Activated naive CD8-positive, alpha-beta T cell treated with anti-CD3 and anti-CD28 coated beads, Interleukin-2, amount 10 ng/mL, durations not matched to agents 7 days and 5 days (primary cell): ENCODE measurements at places on chromosomes 12 and 14.

- DNase-seq = no peak
Measured at GRCh38 chr12:1083889-1084262, 92.9 kb downstream of the ERC1 start.

- DNase-seq = no peak
Measured at GRCh38 chr14:86501611-86502010, 971.7 kb downstream of the FLRT2 start.

- no peak for DNase-seq
Measured at GRCh38 chr14:95815226-95815690, 61.4 kb upstream of the TUNAR start.

- no peak for DNase-seq
Measured at GRCh38 chr14:52412426-52412825, 98.3 kb downstream of the PTGER2 start.

DNA sequence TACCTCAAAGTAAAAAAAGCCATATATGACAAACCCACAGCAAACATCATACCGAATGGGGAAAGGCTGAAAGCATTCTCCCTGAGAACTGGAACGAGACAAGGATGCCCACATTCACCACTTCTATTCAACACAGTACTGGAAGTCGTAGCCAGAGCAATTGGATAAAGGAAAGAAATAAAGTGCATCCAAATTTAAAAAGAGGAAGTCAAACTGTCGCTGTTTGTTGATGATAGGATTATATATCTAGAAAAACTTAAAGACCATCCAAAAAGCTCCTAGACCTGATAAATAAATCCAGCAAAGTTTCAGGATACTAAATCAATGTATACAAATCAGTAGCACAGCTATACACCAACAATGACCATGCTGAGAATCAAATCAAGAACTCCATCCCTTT lies 5.2 kb downstream of the NDUFA12 start:
- DNase-seq = no peak

DNA sequence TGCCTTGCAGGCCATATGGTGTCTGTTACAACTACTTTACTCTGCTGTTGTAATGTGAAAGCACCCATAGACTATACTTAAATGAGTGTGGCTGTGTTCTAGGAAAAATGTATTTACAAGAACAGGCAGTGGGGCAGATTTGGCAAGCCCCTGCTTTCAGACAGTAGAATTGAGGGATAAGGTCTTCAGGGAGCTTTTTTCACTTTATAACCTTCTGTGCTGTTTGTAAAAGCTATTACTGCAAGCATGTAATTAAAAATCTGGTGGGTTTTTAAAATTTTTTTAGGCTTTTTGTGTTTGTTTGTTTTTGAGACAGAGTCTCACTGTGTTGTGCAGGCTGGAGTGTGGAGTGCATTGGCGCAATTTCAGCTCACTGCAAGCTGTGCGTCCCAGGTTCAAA lies 73.9 kb downstream of the VEZT start:
- no peak for DNase-seq

DNA sequence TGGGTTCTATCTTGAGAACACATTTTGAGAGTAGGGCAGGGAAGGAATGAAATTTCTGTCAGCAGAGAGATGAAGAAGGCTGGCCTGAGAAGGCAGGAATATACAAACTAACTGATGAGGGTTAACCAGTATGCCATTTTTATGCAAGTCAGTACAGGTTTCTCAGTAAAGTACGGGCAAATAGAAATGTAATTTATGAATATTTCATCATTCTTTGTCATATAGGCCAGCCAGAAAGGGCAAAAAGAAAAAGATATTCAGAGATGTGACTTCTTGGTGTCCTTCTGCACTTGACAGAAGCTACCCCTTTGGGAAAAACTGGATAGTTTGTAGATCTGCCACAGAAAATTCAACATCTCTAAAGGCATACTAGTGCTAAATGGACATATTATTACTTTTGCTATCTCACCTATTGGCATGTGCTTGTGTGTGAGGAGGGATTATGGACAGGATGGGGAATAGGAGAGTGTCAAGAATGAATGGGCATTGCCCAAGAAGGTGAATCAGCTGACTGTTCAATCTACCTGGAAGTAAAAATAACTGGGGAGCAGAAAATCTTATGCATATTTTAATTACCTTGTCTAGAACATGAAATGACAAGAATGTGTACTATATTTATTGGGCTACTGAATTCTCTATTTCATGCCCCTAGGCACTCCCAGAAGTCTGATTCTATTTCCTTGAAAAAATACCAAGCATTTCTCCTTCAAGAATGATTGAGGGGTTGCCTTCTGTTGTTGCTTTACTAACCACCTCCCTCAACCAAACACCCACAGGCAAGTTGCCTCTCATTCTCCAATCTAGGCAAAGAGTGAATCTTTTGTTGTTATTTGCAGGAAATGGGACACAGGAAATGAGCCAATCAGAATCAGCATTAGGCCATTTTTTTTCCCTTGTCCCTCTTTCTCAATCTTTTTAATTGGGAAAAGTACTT lies 175.1 kb upstream of the SLC38A2 start:
- no peak for DNase-seq

DNA sequence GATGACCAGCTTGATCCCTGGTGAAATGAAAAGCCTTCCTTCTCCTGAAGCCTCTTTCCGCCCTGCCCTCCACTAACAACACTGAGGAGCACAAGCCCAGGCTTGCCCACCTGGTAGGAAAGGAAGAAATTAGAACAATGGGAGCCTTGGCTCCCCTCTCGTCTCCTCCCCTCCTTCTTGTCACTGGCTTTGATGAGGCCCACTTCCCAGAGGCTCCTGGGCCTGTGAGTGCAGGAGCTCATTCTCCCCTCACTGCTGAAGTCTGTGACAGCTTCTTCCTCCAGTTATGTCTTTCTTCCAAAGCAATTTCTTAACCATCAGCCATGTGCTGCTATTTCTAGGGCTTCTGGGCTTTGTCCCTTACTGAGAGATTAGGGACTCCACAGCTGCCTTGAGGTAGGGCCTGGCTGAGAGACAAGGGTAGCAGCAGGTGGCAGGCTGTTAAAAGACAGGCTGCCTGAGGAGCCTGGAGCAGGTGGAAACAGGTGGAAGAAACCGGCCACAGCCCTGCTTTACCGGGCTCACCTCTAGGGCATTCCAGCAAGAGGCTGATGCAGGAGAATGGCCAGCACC lies 53.6 kb upstream of the SRSF5 start:
- DNase-seq = no peak

DNA sequence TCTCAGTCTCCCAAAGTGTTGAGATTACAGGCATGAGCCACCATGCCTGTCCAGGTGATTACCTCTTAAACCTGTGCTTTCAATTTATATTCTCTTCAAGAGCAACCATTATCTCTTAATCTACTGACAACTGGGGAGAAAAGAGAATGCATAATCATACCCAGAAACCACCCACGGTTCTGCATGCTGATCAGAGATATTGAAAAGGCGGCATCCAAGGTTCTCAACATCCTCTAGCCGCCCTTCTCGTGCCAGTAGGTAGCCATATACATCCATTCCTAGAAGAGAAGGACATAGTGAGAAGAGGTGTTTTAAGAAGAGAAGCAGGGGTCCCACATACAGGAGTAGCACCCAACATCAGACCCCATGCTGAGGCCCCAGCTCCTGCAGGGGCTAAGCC lies 20.8 kb downstream of the ANAPC7 start:
- no peak for DNase-seq

DNA sequence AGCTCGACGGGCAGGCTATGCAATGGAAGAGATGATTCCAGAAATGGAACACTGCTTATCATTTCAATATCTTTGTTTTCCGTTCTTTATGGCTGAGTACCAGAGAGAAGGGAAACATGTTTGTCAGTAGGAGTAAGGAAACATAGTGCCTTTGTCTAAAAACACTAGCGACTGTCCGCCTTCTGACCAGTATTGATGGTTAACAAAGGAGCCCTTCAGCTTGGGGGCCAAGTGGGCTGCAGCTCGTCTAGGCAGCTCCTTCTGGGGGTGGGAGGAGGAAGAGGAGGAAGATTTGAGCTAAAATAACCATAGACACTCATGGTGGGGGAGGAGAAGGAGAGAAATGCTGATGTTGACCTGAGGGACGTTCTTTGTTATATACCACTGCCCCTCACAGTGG lies 15.0 kb downstream of the COQ5 start:
- DNase-seq = no peak

GRCh38 chr14:95290871-95291431 lies 28.8 kb downstream of the CLMN start:
- DNase-seq = no peak

GRCh38 chr14:54787261-54787660 lies 115.4 kb downstream of the GCH1 start:
- DNase-seq = no peak

GRCh38 chr12:6494968-6495367 lies 1.1 kb downstream of the NCAPD2 start:
- DNase-seq = no peak

- no peak for DNase-seq
Measured at GRCh38 chr12:96807741-96808140, 99.3 kb upstream of the NEDD1 start.

- DNase-seq = no peak
Measured at GRCh38 chr14:79279645-79280597, 931.4 kb downstream of the DIO2 start.

- DNase-seq = no peak
Measured at GRCh38 chr12:69430942-69431590, 39.1 kb upstream of the FRS2 start.

DNA sequence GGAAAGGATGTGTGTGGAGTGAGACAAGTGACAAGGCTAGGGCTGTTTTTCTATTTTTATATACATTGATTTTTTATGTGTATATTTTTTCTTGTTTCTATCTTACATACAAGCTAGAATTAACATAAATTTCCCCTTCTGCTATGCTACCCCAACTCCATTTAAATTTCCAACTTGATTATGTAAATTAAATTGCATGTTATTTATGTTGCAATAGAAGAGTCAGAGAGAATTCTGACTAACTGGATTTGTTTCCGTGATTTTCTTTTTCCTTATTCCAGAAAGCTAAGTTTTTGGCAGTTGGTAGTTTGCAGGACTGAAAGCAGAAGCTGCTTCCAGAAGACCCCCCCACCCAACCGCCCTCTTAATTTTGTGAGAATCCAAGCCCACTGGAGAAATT lies 8.9 kb upstream of the YBX3 start:
- no peak for DNase-seq

GRCh38 chr12:57135527-57136326 lies 7.4 kb downstream of the LRP1 start:
- DNase-seq = no peak

GRCh38 chr14:55789406-55789805 lies 209.4 kb downstream of the KTN1 start:
- DNase-seq = no peak

- no peak for DNase-seq
Measured at GRCh38 chr14:62696331-62696924, 348.8 kb downstream of the KCNH5 start.

DNA sequence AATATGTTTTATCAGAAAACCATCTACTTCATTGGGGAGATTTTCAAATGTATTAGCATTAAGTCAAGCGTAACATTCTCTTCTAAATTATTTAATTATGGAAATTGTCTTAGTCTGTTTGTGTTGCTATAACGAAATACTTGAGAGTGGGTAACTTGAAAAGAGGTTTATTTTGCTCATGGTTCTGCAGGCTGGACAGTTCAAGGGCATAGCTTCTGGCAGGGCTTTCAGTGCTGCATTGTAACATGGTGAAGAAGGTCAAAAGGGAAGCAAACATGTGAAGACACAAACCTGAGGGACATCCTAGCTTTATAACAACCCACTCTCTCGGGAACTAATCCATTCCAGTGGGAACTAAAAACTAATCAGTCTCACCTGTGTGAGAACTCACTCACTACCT lies 84.3 kb upstream of the TMPO start:
- DNase-seq = no peak

DNA sequence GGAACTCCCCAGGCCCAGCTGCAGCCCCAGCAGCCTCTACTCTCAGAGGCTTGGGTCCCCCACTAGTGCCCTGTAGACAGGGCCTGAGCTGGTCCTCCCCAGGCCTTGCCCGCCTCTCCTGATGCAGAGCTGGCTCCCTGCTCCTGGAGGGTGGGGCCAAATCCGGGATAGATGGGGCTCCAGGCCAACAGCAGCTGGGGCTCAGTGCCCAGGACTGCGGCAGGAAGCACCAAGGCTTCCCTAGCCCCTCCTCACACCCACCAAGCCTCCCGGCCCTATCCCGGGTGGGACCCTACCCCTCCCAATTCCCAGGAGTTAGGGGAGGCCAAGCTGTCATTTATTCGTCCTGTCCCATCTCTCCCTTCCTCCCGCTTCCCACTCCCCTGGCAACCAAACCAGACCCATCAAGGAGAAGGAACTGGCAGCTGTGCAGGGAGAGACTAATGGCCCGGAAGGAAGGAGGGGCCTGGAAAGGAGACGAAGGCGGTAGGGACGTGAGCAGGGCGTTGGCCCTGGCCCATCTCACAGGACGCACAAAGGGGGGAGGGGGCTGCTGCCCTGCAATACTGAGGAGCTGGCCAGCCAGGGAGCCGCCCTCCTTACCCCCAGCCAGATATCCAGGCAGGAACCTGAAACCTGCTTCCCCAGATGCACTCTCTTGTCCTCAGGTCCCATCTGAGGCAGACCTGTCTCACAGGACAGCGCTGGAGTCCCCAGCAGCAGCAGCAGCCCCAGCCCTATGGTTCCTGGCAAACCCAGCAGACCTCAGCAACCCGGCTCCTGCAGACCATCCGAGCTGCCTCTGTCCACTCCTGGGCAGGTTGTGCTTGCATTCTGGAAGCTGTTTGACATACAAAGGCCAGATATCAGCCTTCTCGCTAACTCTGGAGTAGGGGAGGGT lies 1.6 kb upstream of the PRPH start:
- no peak for DNase-seq

DNA sequence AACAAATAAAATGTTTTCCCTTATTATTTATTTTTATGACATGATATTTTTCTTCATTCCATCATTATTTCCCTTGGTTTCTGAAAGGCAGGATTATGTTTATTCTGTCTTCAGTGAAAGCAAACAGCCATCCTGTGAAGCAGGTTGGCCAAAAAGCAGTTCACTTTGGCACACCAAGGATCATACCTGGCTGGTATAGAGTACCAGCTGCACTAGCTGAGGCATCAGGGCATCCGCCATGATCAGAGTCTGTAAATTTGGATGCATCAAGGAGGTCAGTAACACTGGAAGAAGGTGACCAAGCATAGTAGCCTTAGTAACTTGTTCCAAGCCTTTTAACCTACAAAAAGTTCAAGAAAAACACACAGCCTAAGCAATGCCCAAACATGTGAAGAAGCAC lies 123.3 kb downstream of the HECTD4 start:
- DNase-seq = no peak

GRCh38 chr14:88470542-88471440 lies 84.0 kb downstream of the PTPN21 start:
- DNase-seq = no peak

GRCh38 chr12:72268386-72268785 lies 3.8 kb upstream of the TRHDE start:
- no peak for DNase-seq
